Naive thymus-derived CD4-positive, alpha-beta T cell (primary cell): ENCODE measurements at places on chromosomes 16 and 17. TPM values are rescaled to one million over a fixed set of nuclear protein-coding genes. Genes with fewer than 3 reads are reported as not detected.

Gene ZNF23
- 7.1 TPM for polyA plus RNA-seq

Gene OR1F1
- not detected for polyA plus RNA-seq

Gene FOXN1
- polyA plus RNA-seq = not detected

Gene ACE
- polyA plus RNA-seq = not detected

Gene TMC7
- not detected for polyA plus RNA-seq

Gene PRSS27
- polyA plus RNA-seq = not detected

Gene HIGD1B
- not detected for polyA plus RNA-seq

Gene PSMD12
- 37.1 TPM for polyA plus RNA-seq

Gene HOXB6
- not detected for polyA plus RNA-seq

Gene CD300LF
- not detected for polyA plus RNA-seq

Gene COX6A2
- not detected for polyA plus RNA-seq

Gene MSI2
- polyA plus RNA-seq = 3.3 TPM

Gene MAPT
- 0.12 TPM for polyA plus RNA-seq

Gene EME1
- not detected for polyA plus RNA-seq

Gene STX1B
- polyA plus RNA-seq = 0.51 TPM

Gene NUP85
- 21.0 TPM for polyA plus RNA-seq

Gene ATAD5
- 1.5 TPM for polyA plus RNA-seq

Gene CLDN9
- polyA plus RNA-seq = not detected

Gene CCL15
- polyA plus RNA-seq = not detected

Gene HEATR9
- polyA plus RNA-seq = 0.09 TPM

Gene HBA1
- not detected for polyA plus RNA-seq

Gene RSKR
- polyA plus RNA-seq = not detected

Gene CTRL
- polyA plus RNA-seq = 1.3 TPM

Gene SLC5A2
- 2.4 TPM for polyA plus RNA-seq

Gene SDR42E2
- 0.48 TPM for polyA plus RNA-seq

Gene TBX6
- polyA plus RNA-seq = 0.38 TPM

Gene HAGHL
- 1.1 TPM for polyA plus RNA-seq

Gene GPRC5C
- not detected for polyA plus RNA-seq

Gene C16orf89
- polyA plus RNA-seq = not detected

Gene TP53TG3B
- polyA plus RNA-seq = not detected

Gene ENPP7
- not detected for polyA plus RNA-seq

Gene CSNK2A2
- polyA plus RNA-seq = 11.0 TPM

Gene CLEC19A
- not detected for polyA plus RNA-seq

Gene HAS3
- polyA plus RNA-seq = 0.24 TPM

Gene MGAT5B
- polyA plus RNA-seq = 0.12 TPM
